Smooth muscle cell of the coronary artery (primary cell): ENCODE measurements at places on chromosomes 7 and 10. TPM values are rescaled to one million over a fixed set of nuclear protein-coding genes. Genes with fewer than 3 reads are reported as not detected.

LIPM gene
- total RNA-seq, result not detected in 2 replicates

UNCX gene
- total RNA-seq, result not detected in 2 replicates

P4HA1 gene
- total RNA-seq, result 206 and 253 TPM in 2 replicates

IGFBP1 gene
- total RNA-seq, result not detected in 2 replicates
